ENCODE measurements at places on chromosomes 1 and 21.

DNA sequence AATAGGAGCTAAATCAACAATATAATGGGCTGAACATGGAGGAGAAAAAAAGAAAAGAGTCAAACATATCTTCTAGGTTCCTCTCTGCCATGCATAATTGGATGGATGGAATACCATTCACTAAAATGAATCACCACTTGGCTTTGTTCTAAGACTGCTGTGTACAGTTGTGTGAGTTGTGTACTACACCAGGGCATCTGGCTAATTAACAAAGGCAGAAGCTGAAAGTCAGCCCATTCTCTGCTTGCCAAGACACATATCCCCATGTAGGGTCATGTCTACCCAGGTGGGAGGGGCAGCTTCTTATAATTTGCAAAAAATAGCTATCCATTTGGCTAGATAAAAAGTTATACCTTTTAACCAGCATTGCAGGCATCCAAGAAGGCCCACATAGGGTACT, 21.0 kb downstream of the JUN start:
- DNase-seq = no peak

DNA sequence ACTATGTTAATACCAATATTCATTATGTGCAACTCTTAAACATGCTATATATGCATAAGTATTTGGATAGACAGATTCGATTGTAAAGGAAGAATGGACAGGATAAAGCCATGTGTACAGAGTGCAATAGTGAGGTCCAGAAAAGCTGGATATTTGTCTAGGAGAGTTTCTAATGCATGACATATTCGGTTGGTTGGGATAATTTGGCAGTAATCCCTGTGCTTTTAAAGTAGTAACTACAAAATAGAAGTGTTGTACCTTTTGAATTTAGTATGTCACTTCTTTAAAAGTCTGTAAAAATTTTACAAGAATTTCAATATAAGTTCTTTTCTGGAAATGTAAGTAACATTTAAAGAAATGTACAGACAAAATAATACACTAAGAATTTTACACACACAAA, 774.5 kb downstream of the USP25 start:
- DNase-seq = no peak

DNA sequence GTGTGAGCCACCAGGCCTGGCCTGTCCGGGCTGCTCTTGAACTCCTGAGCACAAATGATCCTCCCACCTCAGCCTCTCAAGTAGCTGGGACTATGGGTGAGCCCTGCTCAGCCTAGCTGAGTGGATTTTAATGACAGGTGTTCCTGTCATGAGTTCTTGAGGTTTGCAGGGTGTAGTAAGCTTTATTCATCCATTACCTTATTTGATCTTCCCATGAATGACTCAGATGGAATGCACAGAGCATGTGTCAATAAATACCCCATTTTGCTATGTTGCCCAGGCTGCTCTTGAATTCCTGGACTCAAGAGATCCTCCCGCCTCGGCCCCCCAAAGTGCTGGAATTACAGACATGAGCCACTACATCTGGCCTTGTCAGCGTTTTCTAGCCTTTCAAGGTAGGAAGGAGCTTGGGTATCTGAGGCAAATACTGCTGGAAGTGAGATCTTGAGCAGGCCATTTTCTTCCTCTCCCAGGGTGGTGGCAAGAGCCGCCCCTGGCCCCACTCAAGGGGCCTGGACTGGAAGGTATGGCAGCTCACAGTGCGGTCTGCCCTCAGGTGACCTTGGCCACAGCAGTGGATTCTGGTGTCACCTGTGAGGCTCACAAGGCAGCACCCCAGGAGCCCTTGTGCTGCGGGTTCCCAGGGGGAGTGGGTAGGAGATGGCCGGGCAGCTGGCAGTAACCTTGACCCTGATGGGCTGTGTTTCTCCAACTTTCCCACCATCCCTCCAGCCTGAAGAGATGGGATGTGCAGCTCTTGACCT, 20.0 kb downstream of the PIK3CD start:
- DNase-seq = no peak

GRCh38 chr1:117014209-117014608, 12.6 kb downstream of the CD101 start:
- DNase-seq = no peak

DNA sequence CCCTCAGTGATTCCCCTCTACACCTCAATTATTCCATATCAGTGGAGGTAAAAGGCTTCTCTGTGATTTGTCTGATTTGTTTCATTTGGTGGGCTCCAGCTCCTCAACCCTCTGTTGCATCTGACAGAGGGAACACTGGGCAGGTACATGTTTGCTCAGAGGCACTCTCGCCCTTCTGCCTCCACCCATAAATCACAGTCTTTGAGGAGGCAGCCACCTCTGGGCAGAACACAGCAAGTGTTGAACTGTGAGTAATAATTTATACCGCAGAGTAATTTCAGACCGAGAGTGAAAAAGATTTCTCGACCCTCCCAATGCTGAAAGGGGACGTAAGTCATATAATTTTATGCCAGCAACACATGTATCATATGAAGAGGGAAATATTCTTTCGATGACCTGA, 330.1 kb upstream of the PBX1 start:
- DNase-seq = no peak

GRCh38 chr1:89823679-89824292, 3.0 kb downstream of the LRRC8D start:
- no peak for DNase-seq

DNA sequence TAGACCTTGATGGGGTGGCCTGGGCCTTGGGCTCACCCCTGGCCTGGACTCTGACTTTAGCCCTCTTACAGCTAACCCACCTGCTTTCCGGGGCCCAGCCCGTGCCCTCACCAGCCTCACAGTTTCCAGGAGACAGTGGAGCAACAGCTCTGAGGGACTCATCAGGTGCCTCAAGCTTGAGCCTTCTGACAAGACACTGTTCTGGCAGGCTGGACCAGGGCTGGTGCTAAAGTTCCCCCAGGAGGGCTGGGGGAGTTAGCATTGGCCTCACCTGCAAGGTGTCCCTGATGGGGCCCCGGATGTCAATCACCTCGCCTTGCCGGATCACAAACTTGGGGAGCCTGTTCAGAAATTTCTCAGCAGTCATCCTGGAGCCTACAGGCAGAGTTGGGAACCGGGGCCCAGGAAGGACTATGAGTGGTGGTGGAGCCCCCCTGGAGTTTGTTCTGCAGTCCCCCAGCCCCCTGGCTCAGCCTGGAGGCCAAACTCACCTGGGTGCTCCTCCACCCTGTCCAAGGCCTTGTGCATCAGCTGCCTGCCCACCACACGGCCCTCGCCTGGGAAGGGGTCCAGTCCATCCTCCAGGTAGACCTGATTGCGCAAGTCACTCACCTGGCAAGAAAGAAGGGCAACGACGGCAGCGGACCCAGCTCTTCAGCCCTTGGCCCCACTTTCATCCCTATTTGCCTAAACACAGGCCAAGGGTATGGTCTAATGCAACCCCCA, 4.1 kb downstream of the SH3BGRL3 start:
- no peak for DNase-seq

DNA sequence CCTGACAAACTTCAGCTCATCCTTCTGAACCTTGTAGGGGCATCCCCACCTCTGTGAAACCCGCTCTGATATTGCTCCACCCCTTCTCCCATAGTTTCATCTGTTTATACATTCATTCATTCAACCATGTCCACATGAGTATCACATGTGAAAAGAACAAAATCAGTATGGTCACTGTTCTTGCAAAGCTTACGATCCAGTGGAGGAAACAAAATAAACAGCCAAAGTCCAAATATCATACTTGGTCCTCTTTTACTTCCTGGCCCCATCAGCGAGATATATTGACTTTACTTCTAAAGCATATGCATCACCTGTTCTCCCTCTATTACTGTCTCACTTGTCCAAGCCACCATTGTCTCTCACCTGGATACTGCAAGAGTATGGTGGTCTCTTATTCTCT, 35.6 kb downstream of the C8A start:
- DNase-seq = no peak

DNA sequence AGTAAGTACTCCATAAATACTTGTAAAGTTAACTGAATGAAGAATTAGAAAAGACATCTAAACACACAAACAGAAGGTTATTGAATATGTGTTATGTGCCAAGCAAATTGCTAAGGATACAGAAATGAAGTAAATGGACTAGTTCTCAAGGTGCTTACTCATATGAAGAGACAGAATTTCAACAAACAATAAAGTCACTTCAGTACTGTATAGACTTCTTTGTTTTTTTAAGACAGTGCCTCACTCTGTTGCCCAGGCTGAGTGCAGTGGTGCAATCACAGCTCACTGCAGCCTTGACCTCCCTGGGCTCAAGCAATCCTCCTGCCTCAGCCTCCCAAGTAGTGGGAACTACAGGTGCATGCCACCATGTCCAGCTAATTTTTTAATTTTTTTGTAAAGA, 57.3 kb downstream of the SERBP1 start:
- DNase-seq = no peak

GRCh38 chr1:158179301-158180041, 1.2 kb upstream of the CD1D start:
- DNase-seq = no peak

DNA sequence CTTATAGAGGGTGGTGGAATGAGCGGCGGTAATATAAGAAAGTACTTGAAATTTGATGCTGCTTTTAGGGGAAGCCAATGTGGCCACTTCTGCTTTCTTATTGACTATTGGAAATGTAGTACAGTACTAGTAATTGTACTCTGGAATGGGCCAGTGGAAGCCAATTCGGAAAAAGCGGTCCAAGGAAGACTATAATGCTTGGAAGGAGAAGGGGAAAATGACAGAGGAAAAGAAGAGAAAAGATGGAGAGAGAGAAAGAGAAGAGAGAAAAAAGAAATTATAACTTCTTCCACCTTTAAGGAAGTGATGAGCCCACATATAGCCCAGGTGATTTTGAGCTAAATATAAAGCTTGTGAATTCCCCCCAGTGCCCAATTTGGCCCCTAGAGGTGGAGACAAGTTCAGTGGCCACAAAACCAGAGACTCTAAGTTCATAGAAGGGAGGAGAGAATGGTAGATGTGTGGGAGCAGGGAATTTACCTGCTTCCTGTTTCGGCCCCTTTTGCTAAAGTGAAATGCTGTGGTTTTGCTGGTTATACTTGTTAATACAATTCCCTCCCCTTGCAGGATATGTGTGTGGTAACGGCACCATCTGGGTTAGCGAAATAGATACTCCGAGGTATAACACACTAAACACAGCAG, 35.7 kb upstream of the DUSP10 start:
- DNase-seq = no peak

Data from activated CD4-positive, CD25-positive, alpha-beta regulatory T cell (primary cell).